ENCODE measurements at places on chromosomes 2 and 18.

GRCh38 chr2:42926434-42927333 lies 134.3 kb upstream of the HAAO start:
- DNase-seq: no peak

- no peak for DNase-seq
These were observed 39.9 kb downstream of the REEP1 start for GRCh38 chr2:86297382-86298147.

GRCh38 chr2:11683966-11684365 lies 14.0 kb upstream of the NTSR2 start:
- no peak for DNase-seq

- no peak for DNase-seq
These were observed 24.6 kb downstream of the KIF3C start for GRCh38 chr2:25957743-25958142.

DNA sequence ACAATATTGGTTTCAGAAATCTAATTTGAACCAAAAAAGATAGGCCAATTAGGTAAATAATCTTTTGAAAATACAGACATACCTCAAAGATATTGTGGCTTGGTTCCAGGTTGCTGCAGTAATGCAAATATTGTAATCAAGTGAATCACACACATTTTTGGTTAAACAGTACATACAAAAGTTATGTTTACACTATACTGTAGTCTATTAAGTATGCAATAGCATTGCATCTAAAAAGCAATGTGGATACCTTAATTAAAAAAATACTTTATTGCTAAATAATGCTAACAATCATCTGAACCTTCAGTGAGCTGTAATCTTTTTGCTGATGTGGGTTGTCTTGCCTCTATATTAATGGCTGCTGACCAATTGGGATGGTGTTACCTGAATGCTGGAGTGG lies 67.3 kb downstream of the KYNU start:
- no peak for DNase-seq

- no peak for DNase-seq
These were observed 54.8 kb downstream of the HPCAL1 start for GRCh38 chr2:10357193-10358169.

- DNase-seq: no peak
These were observed 61.2 kb downstream of the ACYP2 start for GRCh38 chr2:54176577-54176976.

GRCh38 chr2:85458601-85459563 lies 40.4 kb downstream of the SH2D6 start:
- DNase-seq: no peak

DNA sequence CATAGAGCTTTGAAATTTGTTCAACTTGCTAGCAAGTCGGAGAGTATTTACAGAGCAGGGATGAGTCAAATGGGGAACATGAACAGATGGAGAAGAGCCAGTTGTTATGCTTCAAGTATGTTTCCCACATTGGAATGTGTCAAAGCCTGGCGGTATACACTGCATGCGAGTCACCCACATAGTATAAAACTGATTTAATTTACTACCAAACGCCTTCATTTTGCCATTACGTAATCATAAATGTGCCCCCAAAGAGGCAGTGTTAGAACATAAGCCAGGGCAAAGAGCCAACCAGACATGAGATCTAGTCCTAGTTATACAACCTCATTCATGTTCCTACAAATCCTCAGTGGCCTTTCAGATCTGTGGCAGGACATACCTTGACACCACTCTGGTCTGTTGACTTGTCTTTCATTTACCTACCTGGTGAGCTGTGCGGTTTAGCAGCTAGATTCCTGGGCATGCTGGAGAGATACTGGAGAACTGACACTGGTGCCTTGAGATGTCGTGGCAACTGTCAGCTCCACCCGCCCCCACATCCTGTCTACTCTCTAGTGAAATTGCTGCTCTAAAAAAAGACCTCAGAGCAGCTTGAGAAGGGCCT lies 21.7 kb upstream of the NRP2 start:
- DNase-seq: no peak
